ENCODE measurements at places on chromosomes 4 and X. TPM values are rescaled to one million over a fixed set of nuclear protein-coding genes. Genes with fewer than 3 reads are reported as not detected.

Gene FREM3
- not detected for total RNA-seq

Gene UGT2A3
- not detected for total RNA-seq

Gene PPBP
- not detected for total RNA-seq

Gene SPANXB1
- not detected for total RNA-seq

Gene ETDA
- total RNA-seq = not detected

Gene CYTL1
- 1.1 TPM for total RNA-seq

Gene SLC10A3
- total RNA-seq = 3.5 TPM

DNA sequence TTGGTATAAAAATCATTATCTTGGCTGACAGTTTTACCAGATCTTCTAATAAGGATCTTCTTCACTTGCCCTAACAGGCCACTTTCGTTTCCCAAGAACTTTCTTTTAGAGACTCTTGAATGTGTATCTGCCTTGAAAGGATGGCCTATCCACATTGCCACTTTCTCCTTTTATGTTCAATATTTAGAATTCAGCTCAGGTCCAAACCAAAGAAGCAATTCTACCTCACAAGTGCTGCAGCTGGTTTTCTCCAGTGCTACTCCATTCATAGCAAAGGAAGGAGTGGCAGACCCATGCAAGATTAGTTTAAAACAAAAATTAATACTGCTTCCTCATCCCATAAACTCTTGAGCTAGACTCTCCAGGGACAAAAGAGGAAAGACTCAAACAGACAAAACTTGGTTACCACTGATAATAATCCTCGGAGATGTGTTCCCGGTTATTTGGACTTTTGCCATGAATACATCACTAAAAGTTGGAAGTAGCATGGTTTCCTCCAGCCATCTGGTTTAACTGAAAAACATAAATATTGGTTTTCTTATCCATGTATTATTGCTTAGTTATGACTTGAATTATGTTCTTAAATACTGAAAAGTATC is 401.8 kb downstream of the PABPC4L start:
- no peak overlapping the region for H3K4me3 ChIP-seq
- no peaks in the 10 kb centered on the region for H3K36me3 ChIP-seq
- DNase-seq = no peak
- H3K27ac ChIP-seq = peak overlapping the region; percentile 72
- no peaks in the 10 kb centered on the region for H3K27me3 ChIP-seq
- peaks cover 39% of the 10 kb centered on the region for H3K4me1 ChIP-seq

DNA sequence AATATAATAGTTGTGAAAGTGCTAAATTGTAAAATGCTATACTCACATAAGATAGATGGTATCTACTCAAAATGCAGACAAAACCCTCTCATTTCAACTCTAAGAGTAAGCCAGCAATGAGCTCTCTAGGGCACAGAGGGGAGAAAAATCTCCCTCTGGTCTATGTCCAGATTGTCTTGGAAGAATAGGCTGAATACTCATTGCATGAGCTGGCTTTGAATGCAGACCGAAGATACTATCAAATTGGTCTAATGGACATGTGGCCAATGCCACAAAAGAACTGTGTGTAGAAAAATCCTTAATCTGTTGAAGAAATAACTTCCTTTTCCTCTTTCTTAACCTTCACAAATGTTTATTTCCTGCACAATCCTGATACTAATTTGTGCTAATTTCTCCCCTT is 3.5 kb downstream of the ZXDA start:
- no peaks in the 10 kb centered on the region for H3K27me3 ChIP-seq
- no peak for DNase-seq
- no peaks in the 10 kb centered on the region for H3K4me1 ChIP-seq
- H3K4me3 ChIP-seq = no peak overlapping the region
- no peaks in the 10 kb centered on the region for H3K36me3 ChIP-seq

DNA sequence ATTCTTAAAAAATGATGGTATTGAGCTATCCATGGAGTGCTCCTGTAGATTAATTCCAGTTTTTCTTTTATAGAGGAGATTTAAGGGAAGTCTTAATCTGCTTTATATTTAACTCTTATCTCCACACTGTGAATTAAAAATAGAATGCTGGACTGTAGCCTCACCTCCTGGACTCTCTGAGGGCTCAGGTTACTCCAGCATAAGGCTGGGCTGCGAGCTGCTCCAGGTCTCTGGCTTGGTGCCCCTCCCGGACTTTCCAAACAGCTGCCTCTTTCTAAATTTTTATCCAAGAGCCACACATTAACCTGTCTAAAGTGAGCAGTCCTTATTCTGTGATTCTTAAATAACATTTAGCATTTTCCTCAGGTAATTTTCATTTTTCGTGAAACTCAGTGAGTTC is 218.7 kb upstream of the JADE1 start:
- no peaks in the 10 kb centered on the region for H3K27me3 ChIP-seq
- no peak overlapping the region for H3K27ac ChIP-seq

DNA sequence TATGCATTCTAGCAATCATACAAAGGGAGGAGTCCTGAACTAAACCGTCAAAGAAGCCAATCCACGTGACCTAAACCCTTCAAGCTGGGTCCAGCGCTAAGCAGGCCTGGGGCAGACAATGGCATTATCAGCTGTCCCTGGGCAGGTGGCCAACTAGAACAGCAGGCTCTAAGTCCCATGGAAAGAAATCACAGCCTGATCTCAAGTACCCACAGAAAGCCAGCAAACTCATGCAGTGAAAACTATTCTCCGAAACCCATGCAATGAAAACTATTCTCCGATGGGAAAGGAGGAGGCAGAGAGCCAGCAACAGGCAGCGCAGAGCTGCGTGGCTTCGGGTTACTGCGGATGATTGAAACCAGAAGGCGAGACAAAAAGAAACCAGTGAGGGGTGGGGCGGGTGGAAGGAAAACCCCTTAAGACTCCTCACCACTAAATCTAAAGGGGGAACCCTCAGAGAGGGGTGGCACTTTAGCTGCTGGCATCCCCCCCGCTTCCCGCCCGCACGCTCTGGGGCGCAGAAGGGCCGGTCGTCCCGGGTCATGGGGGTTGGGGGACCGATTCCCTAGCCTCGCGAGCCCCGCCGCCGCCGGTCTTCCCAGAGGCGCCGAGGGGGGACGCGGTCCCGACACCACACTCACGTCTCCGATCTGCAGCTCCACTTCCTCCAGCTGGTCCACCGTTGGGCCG is 567 bp downstream of the C4orf46 start:
- no peaks in the 10 kb centered on the region for H3K27me3 ChIP-seq
- peak; percentile 92 for DNase-seq
- no peaks in the 10 kb centered on the region for H3K36me3 ChIP-seq
- peak overlapping the region; percentile 96 for H3K27ac ChIP-seq
- peaks cover 7% of the 10 kb centered on the region for H3K4me1 ChIP-seq

- H3K4me1 ChIP-seq = no peaks in the 10 kb centered on the region
- DNase-seq = peak; percentile 30
- no peaks in the 10 kb centered on the region for H3K36me3 ChIP-seq
- H3K27ac ChIP-seq = no peak overlapping the region
Observed at GRCh38 chrX:130109429-130110378, 593 bp downstream of the ELF4 start.

- DNase-seq = no peak
- no peaks in the 10 kb centered on the region for H3K36me3 ChIP-seq
- H3K27ac ChIP-seq = no peak overlapping the region
- H3K4me3 ChIP-seq = no peak overlapping the region
Observed at GRCh38 chrX:31168551-31168950, 96.7 kb upstream of the FTHL17 start.

DNA sequence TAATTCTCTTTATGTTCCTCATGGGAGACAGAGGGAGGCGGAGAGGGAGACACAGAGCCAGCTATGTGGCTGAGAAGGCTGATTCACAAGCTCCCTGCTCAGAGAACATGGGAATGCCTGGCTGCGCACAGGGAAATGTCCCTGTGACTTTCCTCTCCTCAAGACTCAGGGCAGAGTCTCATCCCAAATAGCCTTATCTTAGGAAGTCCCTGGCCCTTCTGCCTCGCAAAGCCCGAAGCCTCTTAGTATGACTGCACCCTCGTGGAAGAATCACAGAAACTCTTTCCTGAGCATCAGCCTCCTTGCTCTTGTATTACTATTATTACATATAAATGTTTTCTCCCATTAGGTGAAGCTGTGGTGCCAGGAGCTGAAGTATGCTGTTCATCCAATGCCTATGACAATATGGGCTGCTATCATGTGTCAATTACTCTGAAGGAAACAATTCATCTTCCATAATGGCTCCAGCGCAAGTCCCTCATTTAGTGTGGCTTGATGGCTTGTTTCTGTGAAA is 230.5 kb downstream of the MGST2 start:
- no peak overlapping the region for H3K4me3 ChIP-seq
- DNase-seq = no peak
- H3K27me3 ChIP-seq = no peaks in the 10 kb centered on the region
- peaks cover 15% of the 10 kb centered on the region for H3K4me1 ChIP-seq
- no peak overlapping the region for H3K27ac ChIP-seq

- no peaks in the 10 kb centered on the region for H3K36me3 ChIP-seq
- no peak overlapping the region for H3K4me3 ChIP-seq
- no peak for DNase-seq
- no peaks in the 10 kb centered on the region for H3K27me3 ChIP-seq
- no peak overlapping the region for H3K27ac ChIP-seq
Observed at GRCh38 chrX:28188526-28188925, 207.3 kb upstream of the DCAF8L1 start.

- H3K27me3 ChIP-seq = no peaks in the 10 kb centered on the region
- no peaks in the 10 kb centered on the region for H3K4me1 ChIP-seq
- H3K36me3 ChIP-seq = no peaks in the 10 kb centered on the region
- H3K4me3 ChIP-seq = no peak overlapping the region
Observed at GRCh38 chrX:45070116-45071007, 130.3 kb downstream of the DIPK2B start.

DNA sequence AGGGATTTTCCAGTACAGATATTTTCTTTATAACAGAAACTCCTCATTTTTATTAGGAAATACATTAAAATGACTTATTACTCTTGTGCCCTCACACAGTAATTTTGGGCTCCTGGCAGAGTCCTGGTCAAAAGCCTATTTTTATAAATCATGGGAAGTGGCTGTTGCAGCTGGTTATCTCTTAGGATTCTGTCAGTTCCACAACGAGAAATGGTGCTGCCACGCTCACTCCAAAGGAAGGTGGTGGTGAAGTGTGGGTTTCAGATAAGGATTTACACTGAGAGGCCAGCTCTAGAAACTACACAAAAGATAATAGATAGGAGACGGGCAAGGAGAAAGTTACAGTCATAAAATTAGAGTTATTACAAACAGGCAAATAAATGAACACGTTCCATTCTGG is 159.2 kb upstream of the FAM241A start:
- no peak overlapping the region for H3K27ac ChIP-seq
- H3K27me3 ChIP-seq = no peaks in the 10 kb centered on the region
- no peak for DNase-seq
- H3K36me3 ChIP-seq = no peaks in the 10 kb centered on the region

DNA sequence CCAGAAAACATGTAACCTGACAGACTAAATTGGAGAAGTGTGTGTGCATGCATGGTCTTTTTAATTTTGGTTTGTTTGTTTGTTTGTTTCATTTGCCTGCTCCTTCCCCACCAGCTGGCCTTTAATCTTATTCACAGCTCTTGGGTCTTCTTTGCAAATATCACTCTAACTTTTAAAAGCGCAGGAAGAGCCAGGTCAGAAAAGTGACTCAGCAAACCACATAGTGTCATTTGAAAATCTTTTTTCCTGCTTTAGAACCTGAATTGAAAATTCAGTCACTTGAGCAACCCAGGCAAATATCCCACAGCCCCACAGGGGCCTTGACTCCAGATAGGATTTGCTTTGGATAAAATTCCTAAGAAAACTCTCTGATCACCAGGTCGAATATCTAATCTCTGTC is 4.6 kb downstream of the TMEM255A start:
- H3K27me3 ChIP-seq = peaks cover 60% of the 10 kb centered on the region
- no peaks in the 10 kb centered on the region for H3K4me1 ChIP-seq
- no peak for DNase-seq
- H3K27ac ChIP-seq = no peak overlapping the region
- H3K4me3 ChIP-seq = no peak overlapping the region

GRCh38 chr4:147566762-147567161 is 50.4 kb upstream of the TMEM184C start:
- no peak overlapping the region for H3K27ac ChIP-seq
- no peaks in the 10 kb centered on the region for H3K27me3 ChIP-seq
- peaks cover 4% of the 10 kb centered on the region for H3K4me1 ChIP-seq
- no peak for DNase-seq
- H3K4me3 ChIP-seq = no peak overlapping the region
- no peaks in the 10 kb centered on the region for H3K36me3 ChIP-seq

DNA sequence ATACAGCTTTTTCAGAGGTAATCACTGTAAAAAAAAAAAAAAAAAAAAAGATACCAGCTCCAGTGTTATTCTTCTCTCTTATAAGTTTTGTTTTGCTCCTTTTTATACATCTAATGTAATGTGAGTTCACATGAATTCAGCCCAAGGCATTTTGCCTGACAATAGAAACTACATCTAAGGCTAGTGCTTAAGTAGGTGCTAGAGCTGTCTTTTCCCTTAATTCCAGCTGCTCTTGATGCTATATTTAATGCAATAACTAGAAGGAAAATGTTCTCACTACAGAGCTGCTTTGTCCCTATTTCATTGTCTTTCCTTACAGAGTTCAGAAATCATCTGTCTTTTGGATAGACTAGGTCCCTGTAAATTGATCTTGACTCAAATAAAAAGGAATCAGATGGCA is 150.1 kb downstream of the NAA11 start:
- H3K4me1 ChIP-seq = no peaks in the 10 kb centered on the region
- DNase-seq = no peak
- no peak overlapping the region for H3K27ac ChIP-seq
- no peaks in the 10 kb centered on the region for H3K27me3 ChIP-seq
- no peaks in the 10 kb centered on the region for H3K36me3 ChIP-seq

DNA sequence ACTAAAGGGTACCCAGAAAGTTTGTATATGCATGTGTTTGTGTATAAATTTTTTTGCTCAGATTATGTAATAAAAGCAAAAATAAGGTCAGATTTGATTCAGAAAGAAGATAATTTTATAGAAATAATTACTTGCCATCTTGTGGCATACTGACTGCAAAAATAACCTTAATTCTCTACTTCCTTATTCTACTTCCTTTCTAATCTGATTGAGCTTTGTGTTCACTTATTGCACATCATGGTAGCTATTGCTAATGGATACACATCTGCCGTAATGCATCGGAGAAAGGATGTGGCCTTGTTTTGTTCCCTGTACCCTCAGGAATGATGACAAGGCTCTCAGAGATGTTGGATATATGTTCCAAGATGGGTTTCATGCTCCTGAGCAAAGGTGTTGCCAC is 10.5 kb upstream of the GNPDA2 start:
- no peak overlapping the region for H3K27ac ChIP-seq
- no peaks in the 10 kb centered on the region for H3K4me1 ChIP-seq
- no peak overlapping the region for H3K4me3 ChIP-seq
- no peak for DNase-seq

GRCh38 chrX:113675278-113675677 is 834.6 kb upstream of the AMOT start:
- no peak overlapping the region for H3K4me3 ChIP-seq
- no peaks in the 10 kb centered on the region for H3K27me3 ChIP-seq
- H3K27ac ChIP-seq = no peak overlapping the region
- H3K36me3 ChIP-seq = no peaks in the 10 kb centered on the region
- peaks cover 5% of the 10 kb centered on the region for H3K4me1 ChIP-seq

DNA sequence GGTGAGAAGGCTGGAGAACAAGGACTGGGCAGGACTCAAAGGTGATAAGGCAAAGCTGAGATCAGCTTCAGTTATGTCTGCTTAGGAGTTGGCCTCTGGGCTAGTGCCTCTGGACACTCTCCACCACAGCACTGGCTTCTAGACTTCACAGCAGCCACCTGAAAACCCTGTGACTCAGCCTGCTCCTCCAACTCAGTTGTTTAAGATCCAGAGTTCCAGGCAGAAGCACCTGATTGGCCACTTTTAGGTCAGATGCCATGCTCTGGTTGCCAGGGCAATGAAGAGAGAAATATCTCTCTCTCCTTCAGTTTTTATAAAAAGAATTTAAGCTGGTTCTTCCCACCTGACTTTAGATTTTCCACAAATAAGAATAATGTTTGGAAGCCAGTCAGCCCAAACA is 47.9 kb upstream of the BLTP1 start:
- no peaks in the 10 kb centered on the region for H3K27me3 ChIP-seq
- no peak overlapping the region for H3K27ac ChIP-seq
- no peak overlapping the region for H3K4me3 ChIP-seq

Data from neural progenitor cell (in vitro differentiated cells).